Fibroblast of skin of left quadriceps (primary cell): ENCODE measurements at places on chromosomes 1 and 21.

GRCh38 chr1:89536555-89537341, 12.1 kb downstream of the LRRC8B start:
- no peak for DNase-seq

DNA sequence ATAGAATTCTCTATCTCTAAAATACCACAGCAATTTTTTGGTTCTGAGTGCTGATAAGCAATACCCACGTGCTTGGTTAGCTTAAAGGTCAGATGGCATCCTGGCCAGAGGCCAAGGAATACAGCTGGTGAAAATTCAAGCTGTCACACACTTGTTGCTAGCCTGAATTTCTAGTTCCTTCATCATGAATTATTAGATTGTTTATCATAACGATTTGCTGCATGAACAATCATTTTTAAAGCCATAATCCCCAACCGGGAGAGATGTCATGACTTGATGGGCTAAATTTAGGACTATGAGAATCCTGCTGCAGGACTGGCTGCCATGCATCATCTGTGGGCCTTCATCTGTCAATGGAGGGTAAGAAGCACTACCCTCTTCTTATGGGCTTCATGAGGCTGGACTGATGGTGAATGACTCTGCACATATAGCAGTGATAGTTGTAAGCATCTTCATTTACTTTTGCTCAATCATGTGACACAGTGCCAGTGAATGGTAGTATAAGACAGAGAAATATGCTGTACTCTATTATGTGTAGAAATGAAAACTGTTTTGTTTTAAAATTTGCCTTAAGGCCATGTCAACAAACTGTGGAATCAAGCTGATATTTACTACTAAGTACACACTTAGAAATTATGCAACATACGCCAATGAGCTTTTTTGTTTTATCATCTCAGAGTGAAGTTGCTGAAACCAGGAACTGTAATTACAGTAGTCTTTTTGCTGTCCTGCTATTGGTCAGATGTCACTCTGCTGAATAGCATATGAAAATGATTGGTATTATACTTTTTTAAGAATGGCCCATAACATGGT, 80.5 kb upstream of the RALGPS2 start:
- no peak for DNase-seq

DNA sequence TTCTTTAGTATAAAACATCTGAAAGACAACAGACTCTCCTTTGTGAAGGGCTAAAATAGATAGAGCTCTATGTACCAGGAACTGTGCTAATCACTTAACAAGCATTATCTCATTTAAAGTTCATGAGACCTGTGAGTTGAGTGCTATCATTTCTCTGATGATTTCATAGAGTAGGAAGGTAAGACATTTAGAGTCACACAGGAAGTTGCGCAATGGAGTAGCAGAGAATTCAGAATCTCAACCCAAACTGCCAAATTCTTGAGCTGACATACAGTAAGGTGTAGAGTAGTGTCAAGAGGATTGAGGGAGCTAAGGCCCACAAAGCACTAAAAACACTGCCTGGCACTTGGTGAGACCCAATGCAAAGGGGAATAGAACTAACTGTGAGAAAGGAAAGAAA, 384.3 kb downstream of the NTNG1 start:
- no peak for DNase-seq

- no peak for DNase-seq
Observed at GRCh38 chr1:107643766-107644165, 321.2 kb downstream of the VAV3 start.

DNA sequence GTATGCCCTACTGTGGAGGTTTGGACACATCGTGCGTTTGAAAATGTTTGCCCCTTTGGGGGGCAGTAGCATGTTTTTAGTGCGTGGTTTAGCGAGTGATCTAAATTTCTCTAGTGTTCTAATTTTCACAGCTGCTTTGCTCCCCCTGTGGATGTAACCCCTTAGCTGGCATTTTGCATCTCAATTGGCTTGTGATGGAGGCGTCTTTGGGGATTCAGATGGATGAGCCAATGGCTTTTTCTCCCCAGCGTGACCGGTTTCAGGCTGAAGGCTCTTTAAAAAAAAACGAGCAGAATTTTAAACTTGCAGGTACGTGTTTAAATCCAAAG, 836 bp downstream of the CDC7 start:
- no peak for DNase-seq

GRCh38 chr1:15362737-15363128, 47.0 kb upstream of the EFHD2 start:
- DNase-seq = no peak

DNA sequence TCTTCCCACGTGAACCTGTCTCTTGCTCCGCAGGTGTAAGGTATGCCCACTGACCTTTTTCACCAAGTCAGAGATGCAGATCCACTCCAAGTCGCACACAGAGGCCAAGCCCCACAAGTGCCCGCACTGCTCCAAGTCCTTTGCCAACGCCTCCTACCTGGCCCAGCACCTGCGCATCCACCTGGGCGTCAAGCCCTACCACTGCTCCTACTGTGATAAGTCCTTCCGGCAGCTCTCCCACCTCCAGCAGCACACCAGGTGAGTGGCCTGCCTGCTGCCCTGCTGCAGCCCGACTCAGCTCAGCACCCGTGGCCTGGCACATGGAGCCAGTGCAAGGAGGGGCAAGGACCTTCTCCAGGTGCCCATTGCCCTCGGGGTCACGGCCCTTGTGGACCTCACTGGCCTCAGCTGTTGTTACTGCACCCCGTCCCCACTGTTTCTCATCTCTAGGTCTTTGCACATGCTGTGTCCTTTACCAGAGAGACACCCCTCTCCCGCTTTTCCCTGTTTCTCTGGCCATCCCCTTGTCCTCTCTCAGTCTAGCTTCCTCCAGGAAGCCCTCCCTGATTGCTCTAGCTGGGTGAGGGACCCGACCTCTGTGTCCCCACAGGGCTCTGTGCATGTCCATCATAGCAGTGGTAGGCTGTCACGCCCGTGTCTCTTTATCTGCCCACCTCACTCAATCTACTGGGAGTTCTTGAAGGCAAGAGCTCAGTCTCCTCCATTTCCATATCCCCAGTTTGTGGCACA, 25.4 kb downstream of the ZNF362 start:
- no peak for DNase-seq

GRCh38 chr21:46459356-46460112, 843 bp downstream of the DIP2A start:
- DNase-seq = peak; percentile 6

- peak; percentile 99 for DNase-seq
Observed at GRCh38 chr1:221718381-221719277, 23.3 kb downstream of the DUSP10 start.

- no peak for DNase-seq
Observed at GRCh38 chr1:4344065-4344732, 310.2 kb upstream of the AJAP1 start.

DNA sequence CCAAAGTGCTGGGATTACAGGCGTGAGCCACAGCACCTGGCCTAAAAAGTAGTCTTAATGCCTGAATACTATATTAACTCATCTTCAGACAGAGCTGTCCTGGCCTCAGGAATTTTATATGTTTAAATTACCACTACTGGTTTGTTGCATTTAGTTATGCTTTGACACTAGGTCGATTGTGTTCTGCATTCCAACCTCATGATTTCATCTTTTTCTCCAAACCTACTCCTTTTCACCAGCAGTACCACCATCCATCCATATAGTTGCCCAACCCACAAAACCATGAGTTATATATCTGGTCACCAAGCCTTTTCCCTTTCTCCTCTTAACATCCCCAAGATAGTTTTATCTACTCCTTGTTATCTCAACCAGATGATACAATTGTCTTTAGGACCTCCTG, 22.6 kb downstream of the FMO5 start:
- no peak for DNase-seq

- peak; percentile 89 for DNase-seq
Observed at GRCh38 chr1:212667223-212668139, 32.2 kb downstream of the BATF3 start.

GRCh38 chr1:93180723-93181613, at the start of gene CCDC18:
TSS of gene CCDC18 (plus strand) at chr1:93180724. CDS start at chr1:93183362, 2,638 bp downstream.
- no peak for DNase-seq

GRCh38 chr1:78165816-78166215, 120.0 kb downstream of the GIPC2 start:
- DNase-seq = no peak

GRCh38 chr1:174815036-174815435, 184.7 kb upstream of the CACYBP start:
- DNase-seq = no peak

- no peak for DNase-seq
Observed at GRCh38 chr1:178543290-178543607, 30.3 kb downstream of the TEX35 start.

DNA sequence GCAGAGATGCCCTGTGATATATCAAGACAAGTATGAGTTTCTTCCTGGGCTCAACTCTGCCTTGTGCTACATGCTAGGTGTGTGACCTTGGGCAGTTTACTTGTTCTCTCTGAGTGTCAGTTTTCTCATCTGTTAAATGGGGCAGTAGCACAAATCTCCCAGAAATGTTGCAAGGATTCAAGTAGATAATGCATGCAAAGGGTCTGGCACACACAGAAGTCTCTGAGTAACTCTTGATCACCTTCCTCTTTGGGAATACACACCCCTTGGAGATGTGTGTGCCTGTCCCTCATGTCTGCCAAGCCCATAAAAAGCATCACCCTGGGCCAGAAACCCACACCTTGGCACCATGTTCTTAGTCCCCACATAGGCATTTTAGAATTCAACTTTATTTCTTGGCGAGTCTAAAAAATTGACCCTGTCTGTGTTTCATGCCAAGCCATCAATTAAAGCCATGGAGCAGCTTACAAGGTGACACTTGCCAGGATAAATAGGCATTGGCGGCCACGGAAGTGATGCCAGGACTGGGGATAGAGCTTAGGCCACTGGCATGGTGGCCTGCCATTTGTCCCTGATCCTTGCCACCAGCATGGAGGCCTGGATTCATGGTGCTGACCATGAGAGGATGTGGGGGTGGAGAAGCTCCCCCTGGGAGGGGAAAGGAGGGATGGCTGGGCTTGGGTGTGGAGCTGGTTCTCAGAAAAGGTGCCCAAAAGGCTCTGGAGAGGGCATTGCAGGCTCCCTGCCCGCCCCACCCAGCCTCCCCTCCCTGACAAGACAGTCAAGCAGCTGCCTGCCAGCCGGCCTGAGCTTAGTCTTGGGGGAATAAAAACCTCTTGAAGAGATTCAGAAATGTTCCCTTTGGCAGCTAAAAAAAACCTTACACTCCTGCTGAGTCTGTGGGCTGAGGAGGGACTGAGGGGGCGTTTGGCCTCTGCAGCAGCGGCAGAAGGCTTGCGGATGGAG, 118.0 kb upstream of the IPO9 start:
- DNase-seq = no peak

DNA sequence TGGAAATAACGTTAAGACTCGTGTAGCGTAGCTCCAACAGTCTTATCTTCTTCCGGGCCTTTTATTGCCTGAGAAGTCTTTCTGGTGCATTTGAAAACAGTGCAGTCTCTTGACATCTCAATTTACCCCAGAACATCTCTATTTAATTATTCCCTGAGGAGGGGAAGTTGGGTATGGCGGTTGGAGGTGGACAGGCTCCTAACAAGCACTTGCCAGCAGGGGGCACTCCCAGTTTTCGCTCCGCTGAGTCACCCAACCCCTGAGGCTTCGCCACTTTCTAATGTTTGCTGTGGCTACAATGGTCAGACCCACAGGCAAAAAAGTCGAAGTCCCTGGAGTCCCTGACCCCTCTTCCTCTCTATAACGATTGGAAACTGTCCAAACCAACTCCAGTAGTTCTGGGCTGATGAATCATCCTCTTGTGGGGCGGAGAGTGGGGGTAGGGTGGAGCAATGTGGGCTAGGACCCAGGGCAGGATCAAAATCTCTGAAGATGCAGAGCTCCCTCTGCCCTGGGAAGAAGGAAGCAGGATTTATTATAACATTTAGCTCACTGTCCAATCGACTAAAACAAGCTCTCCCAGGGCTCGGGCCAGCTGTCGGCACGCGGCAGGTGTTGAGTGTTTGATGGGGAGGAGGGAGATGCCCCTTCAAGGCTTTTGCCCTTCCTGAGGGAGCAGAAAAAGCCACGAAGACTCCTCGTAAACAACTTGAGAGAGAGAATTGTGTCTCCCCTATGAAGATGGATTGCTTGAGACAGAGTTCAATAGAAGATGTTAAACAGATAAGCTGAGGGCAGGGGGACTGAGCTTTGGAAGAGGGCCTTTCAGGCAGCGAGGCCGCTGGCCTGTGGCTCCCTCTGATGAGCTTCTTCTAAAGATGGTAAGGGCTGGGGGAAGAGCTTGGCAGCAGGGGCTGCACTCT, 85.7 kb downstream of the BRINP2 start:
- DNase-seq = peak; percentile 86

DNA sequence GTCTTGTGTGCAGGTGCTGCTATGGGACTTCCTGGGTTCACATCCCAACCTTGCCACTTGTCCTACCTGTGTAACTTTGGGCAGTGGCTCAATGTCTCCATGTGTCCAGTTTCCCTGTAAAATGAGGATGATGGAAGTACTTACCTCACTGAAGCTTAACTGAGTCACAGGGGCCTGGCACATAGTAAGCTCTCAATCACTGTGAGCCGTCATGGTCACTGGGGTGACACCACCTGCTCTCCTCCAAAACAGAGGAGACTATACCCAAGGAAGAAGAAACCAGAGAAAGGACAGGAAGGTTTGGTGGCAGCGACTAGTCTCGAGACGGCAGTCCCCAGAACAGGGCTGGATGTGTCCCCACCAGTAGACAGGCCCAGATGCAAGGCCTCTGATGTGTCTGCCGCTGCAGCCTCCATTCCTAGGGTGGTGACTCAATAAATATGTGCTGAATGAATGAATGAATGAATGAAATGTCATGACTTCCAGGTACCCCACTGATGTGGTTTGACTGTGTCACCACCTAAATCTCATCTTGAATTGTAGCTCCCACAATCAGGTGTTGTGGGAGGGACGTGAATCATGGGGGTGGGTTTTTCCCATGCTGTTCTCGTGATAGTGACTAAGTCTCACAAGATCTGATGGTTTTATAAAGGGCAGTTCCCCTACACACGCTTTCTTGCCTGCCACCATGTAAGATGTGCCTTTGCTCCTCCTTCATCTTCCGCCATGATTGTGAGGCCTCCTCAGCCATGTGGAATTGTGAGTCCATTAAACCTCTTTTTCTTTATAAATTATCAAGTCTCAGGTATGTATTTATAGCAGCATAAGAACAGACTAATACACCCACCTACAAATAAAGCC, 13.0 kb upstream of the LRP8 start:
- DNase-seq = no peak
